ENCODE measurements at places on chromosomes 16 and 17. TPM values are rescaled to one million over a fixed set of nuclear protein-coding genes. Genes with fewer than 3 reads are reported as not detected.

DNA sequence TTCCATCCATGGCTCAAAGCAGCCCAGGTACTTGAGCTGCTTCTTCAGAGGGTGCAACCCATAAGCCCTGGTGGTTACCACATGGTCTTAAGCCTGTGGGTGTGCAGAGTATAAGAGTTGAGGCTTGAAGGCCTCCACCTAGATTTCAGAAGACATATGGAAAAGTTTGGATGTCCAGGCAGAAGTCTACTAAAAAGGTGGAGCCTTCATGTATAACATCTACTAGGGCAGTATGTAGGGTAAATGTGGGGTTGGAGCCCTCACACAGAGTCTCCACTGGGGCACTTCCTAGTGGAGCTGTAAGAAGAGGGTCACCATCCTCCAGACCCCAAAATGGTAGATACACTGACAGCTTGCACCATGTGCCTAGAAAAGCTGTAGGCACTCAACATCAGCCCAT lies 120.9 kb downstream of the HS3ST3A1 start:
- no peak overlapping the region for H3K4me3 ChIP-seq
- H3K36me3 ChIP-seq = no peaks in the 10 kb centered on the region
- no peaks in the 10 kb centered on the region for H3K4me1 ChIP-seq
- H3K27ac ChIP-seq = no peak overlapping the region

- peaks cover 8% of the 10 kb centered on the region for H3K4me1 ChIP-seq
- no peak overlapping the region for H3K4me3 ChIP-seq
- H3K36me3 ChIP-seq = no peaks in the 10 kb centered on the region
Observed at GRCh38 chr16:78551487-78552085, 452.1 kb downstream of the WWOX start.

DNA sequence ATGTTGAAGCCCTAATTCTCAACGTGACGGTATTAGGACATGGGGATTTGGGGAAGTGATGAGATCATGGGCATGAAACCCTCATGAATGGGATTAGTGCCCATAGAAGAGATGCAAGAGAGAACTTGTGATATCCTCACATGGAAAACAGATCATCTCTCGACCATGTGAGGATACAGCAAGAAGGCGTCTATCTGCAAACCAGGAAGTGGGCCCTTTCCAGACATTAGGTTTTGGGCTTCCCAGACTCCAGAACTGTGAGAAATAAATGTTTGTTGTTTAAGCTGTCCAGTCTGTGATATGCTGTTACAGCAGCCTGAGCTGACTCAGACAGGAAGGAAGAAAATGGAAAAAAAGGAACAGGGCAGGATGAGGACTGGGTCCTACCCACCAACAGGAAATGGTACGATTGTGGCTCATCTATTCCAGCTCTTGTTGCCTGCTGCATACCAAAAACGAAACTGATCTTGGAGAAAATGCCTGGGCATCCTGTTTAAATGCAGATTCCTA lies 21.9 kb upstream of the SSTR2 start:
- peak; percentile 53 for DNase-seq
- no peak overlapping the region for H3K4me3 ChIP-seq
- H3K27ac ChIP-seq = peak overlapping the region; percentile 4
- peaks cover 4% of the 10 kb centered on the region for H3K27me3 ChIP-seq
- peaks cover 4% of the 10 kb centered on the region for H3K36me3 ChIP-seq

DNA sequence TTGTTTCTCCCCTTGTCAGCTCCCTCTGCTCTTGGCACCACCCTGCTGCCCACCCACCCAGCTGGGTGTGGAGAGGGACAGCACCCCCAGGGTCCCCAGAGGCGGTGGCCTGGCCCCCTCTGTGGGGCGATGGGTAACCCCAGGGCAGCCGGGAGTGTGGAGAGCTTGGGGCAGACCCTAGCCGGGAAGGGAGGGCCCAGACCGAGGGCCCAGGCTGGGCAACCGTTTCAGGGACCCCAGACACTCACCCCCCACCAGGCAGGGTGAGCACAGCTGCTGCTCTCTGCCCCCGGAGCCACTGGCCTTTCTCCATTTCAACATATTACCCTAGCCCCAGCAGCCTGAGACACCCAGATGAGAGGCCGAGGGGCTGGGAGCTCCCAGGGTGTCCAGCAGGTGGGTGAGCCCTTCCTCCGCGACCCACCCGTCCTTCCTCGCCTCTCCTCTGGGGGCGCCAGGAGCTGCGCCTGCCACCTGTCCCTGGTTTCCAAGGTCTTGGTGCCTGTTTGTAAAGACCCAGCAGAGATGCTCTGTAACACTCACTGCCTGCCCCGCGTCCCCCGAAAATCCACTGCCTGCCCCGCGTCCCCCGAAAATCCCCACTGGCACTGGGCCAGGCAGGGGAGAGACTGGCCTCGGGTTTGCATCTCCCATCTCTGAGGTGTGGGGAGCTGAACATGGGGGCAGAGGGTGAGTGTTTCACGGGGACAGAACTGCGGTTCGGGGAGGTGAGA lies 45.4 kb downstream of the BAHCC1 start:
- H3K4me1 ChIP-seq = no peaks in the 10 kb centered on the region
- H3K27ac ChIP-seq = no peak overlapping the region
- no peaks in the 10 kb centered on the region for H3K36me3 ChIP-seq
- DNase-seq = no peak

DNA sequence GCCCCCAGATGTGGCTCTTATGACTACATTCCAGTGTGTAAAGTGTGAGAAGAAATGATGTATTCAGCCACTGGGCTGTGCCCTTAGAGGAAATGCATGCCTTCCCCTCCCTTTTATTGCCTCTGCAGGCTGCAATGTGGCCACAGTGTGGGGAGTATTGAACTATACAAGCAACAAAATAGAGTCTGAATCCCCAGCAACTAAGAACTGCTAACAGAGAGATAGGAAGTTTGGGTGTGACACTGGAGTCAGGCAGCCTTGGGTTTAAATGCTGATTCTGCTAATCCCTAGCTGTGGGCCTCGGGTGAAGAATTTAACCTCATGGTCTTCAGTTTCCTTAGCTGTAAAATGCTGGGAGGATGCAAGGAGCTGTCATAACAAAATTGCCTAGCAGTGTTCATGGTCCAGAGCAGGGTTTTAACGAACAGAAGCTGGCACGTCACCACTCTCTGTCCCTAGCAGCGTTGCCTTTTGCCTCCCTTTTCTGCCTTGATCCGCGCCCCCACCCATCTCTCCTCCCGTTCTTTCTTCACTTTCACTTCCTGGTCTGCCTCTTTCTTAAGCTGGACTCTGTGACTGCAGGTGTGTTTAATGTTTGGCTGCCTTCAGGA lies 50.3 kb downstream of the KPNA2 start:
- no peak overlapping the region for H3K27ac ChIP-seq
- H3K27me3 ChIP-seq = no peaks in the 10 kb centered on the region
- peak; percentile 22 for DNase-seq
- H3K4me3 ChIP-seq = no peak overlapping the region
- peaks cover 30% of the 10 kb centered on the region for H3K4me1 ChIP-seq

GRCh38 chr16:57555831-57556230 lies 13.4 kb downstream of the ADGRG5 start:
- H3K27ac ChIP-seq = no peak overlapping the region
- no peak overlapping the region for H3K4me3 ChIP-seq
- H3K27me3 ChIP-seq = no peaks in the 10 kb centered on the region

- H3K27ac ChIP-seq = no peak overlapping the region
- DNase-seq = no peak
- no peaks in the 10 kb centered on the region for H3K4me1 ChIP-seq
- H3K4me3 ChIP-seq = no peak overlapping the region
Observed at GRCh38 chr16:23031508-23032098, 117.6 kb downstream of the USP31 start.

DNA sequence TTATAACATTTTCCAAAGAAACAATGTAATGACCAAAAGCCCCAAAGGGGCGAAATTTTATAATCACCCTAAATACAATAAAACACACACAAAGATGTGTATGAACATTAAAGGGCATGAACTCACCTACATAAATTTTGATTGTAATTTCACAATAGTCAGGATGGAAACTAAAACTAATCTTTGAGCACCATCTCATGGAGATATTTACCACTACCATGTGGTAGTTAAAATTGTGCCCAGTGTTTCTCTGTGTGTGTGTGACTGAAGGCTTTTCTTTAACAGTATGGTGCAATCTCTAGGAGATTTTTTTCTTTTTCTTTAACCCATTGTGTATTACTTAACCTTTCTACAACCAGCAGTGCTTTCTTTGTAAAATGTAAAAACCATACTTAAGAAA lies 19.7 kb upstream of the MEIOC start:
- H3K36me3 ChIP-seq = no peaks in the 10 kb centered on the region
- no peaks in the 10 kb centered on the region for H3K4me1 ChIP-seq
- no peak for DNase-seq
- H3K27me3 ChIP-seq = peaks cover 8% of the 10 kb centered on the region
- H3K4me3 ChIP-seq = no peak overlapping the region

DNA sequence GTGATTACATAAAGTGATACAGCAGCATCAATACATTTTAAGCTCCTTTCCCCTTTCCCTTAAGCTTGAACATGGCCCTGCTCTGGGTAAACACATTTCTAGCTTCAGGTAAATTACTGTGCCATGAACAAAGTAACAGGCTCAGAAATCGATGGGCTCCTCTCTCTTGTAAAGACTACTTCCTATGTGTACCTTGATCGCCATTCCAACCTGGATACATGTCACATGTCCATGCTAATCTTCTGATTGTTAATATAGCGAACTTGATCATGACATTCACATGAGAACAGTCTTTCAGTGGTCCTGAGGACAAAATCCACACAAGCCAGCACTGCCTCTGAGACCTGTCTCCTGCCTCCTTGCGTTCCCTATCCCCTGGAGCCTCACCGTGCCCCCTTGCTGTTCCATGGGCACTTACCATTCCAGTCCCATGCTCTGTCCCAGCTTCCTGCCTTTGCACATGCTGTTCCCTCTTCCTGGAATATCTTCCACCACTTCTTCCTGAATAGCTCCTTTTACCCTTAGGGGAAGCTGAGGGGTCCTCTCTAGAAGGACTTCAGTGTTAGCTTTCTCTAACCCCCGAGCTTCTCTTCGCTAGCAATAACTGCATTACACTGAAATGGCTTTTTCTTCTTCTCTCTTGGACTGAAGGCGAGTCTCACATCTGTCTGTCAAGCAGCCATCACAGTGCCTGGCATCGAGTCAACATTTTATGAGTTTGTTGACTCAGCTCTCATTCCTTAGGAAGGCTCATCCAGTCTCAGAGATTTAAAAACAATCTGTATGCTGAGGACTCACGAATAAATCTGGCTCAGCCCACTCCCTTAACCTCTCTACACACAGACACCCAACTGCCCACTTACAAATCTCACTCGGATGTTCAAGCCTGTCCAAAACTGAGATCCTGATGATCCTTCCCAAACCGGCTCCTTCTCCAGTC lies 93.3 kb downstream of the ASIC2 start:
- no peak overlapping the region for H3K4me3 ChIP-seq
- DNase-seq = no peak
- no peak overlapping the region for H3K27ac ChIP-seq
- H3K36me3 ChIP-seq = no peaks in the 10 kb centered on the region

GRCh38 chr16:66473654-66474519 lies 46.8 kb downstream of the BEAN1 start:
- H3K27me3 ChIP-seq = peaks cover 2% of the 10 kb centered on the region
- no peak overlapping the region for H3K4me3 ChIP-seq
- H3K27ac ChIP-seq = peak overlapping the region; percentile 3
- DNase-seq = no peak

GRCh38 chr17:50564916-50565315 lies 4.4 kb downstream of the CACNA1G start:
- peaks cover 16% of the 10 kb centered on the region for H3K4me1 ChIP-seq
- no peak overlapping the region for H3K4me3 ChIP-seq
- no peak for DNase-seq
- H3K36me3 ChIP-seq = no peaks in the 10 kb centered on the region

DNA sequence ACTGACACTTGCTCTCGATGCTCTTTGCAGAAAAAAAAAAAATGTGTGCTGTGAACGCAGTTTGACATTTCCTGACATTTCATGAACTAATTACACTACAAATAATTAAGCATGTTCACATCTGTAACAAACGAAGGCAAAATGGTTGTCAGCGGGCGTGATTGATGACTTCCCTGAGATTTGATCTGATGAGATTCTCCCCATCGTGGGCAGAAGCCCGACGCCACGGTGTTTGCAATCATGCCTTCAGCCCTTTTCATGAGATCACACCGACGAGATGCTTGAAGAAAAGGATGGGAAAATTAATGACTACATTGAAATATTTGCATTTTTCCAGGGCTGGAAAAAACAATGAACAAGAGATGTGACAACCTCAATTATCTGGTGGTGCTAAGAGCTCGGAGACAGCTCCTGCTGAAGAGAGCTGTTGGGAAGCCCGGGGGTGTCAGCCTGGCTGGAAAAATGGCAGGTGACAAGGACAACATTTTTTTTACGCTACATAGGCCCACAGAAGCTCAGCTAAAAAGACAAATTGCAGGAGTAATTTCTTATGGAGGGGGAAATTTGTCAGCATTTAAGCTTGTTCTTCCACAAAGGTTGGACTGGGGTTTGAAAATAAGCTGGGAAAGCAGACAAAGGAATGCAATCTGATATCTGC lies 259.4 kb upstream of the IRX3 start:
- DNase-seq = no peak
- no peaks in the 10 kb centered on the region for H3K27me3 ChIP-seq
- no peak overlapping the region for H3K4me3 ChIP-seq
- H3K36me3 ChIP-seq = no peaks in the 10 kb centered on the region

- peaks cover 21% of the 10 kb centered on the region for H3K27me3 ChIP-seq
- no peak overlapping the region for H3K4me3 ChIP-seq
- H3K4me1 ChIP-seq = peaks cover 14% of the 10 kb centered on the region
- H3K27ac ChIP-seq = no peak overlapping the region
Observed at GRCh38 chr16:700684-701584, 4.7 kb downstream of the FBXL16 start.

DNA sequence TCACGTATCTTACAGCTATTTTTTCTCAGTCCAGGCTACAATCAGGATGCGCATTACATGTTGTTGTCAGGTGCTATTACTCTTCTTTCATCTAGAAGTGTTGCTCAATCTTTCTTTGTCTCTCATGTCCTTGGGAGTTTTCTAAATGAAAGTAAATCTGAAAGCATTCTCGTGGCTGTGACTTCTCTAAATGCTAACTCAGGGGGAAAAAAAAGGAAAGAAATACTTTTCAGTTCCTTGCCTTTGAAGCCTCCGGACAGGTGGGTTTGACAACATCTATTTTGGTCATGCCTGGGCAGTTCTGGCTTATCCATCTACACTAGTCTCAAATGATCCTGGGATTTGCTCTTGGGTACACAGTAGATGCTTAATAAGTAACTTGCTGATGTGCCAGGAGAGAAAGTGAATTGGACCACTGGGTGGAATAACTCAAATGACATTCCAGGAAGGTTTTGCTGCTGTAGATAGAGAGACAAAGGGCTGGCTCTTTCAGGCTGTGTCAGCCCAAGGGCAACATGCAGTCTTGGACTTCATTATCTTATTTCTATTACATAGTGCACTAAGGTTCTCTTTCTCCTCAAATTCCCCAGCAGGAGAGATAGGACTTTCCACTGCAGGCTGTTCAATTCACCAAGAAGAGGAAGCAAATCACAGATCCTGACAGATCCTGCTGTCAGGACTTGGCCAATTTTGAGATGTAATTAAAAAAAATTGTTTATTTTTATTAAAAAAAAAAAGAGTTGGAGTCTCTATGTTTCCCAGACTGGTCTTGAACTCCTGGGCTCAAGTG lies 63.6 kb upstream of the NFAT5 start:
- no peak overlapping the region for H3K4me3 ChIP-seq
- no peaks in the 10 kb centered on the region for H3K27me3 ChIP-seq
- H3K36me3 ChIP-seq = no peaks in the 10 kb centered on the region
- H3K27ac ChIP-seq = no peak overlapping the region
- peaks cover 6% of the 10 kb centered on the region for H3K4me1 ChIP-seq
- DNase-seq = no peak

Gene VTN
- not detected for total RNA-seq

Gene PYDC1
- not detected for total RNA-seq

Gene TMEM92
- not detected for total RNA-seq

Gene TPSAB1
- not detected for total RNA-seq

Gene LGALS9B
- total RNA-seq = not detected

Gene ALDH3A1
- total RNA-seq = not detected

Gene RGS9
- 6.4 TPM for total RNA-seq

All from activated CD4-positive, alpha-beta memory T cell treated with anti-CD3 and anti-CD28 coated beads for 36 hours (primary cell).